ENCODE measurements at places on chromosomes 16 and 17.

GRCh38 chr17:43040655-43041054, 15.6 kb downstream of the RND2 start:
- DNase-seq, result no peak

DNA sequence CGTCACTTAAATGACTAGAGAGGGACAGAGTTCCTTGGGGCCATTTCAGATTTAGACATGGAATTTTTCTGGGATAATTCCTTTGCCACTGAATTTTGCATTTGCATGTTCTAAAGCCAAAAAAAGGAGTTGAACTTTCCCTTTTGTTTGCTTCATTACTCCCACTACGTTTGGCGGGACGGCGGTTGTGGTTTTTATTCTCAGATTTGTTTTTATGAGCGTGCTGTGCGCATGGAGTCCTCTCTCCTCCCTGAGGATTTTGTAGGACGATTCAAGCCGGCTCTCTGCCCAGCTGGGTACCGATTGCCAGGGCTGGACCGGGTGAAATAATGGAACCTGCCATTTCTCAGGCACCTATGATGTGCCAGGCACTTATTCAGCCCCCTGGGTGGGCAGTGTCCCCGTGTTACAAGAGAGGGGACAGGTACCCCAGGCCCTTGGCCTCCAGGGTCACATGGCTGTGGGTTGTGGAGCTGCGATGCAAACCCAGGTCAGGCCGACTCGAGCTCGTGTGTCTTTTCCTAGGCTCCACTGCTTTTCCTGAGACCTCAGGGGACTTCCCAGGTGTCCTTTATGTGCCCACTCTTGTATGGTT, 18.8 kb downstream of the CMIP start:
- DNase-seq, result no peak

- DNase-seq, result no peak
Measured at GRCh38 chr17:31585280-31585630, 193.8 kb downstream of the RAB11FIP4 start.

DNA sequence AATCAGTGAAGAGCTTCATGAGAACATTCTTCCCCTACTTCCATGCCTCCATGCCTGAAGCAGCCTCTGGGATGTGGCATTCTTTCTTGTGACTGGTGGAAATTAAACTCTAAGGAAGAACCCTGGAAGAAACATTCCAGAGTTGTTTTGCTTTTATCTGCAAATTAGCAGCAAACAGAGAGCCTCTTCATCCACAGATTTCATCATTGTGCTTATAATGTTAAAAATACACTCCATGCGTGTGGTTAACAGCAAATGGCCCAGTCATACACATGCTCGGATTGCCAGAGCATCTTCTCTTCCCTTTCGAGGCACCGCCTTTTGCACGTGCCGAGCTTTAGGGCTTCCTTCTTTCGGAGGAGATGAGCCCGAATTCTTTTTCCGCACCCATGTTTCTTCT, 411.3 kb downstream of the SNX29 start:
- no peak for DNase-seq

- no peak for DNase-seq
Measured at GRCh38 chr17:38815576-38816193, 9.4 kb downstream of the CWC25 start.

GRCh38 chr17:17728550-17729251, 47.4 kb downstream of the RAI1 start:
- DNase-seq, result no peak
